Amygdala (tissue), 56 donors: ENCODE measurements at places on chromosomes 5 and 9.

- no peak for DNase-seq
Observed at GRCh38 chr5:154097031-154097430, 58.3 kb downstream of the MFAP3 start.

DNA sequence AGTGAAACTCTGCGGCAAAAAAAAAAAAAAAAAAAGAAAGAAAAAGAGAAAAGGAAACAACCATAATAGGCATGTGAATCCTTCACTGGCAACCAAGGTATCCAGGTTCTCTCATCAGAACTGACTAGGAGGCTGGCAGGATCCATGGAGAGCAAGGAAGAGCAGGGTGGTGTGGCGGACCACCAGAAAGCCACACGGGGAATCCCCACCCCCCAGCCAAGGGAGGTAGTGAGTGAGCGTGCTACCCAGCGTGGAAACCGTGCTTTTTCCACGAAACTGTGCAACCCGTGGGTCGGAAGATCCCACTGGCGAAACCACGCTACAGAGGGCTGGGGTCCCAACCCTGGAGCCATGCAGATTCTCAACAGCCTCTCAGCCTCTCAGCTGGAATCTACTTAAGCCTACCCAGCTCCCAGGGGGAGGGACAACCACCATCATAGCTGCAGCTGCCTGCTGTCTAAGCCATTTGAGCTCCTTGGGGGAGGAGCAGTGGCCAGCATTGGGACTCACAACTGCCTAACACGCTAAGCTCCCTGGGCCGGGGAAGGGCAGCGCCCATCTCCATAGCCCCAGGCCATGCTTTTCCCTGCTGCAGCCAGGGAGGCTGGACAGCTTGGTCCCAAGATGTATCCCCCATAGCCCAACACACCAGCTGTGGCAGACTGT, 91.6 kb downstream of the PRELID2 start:
- no peak for DNase-seq

DNA sequence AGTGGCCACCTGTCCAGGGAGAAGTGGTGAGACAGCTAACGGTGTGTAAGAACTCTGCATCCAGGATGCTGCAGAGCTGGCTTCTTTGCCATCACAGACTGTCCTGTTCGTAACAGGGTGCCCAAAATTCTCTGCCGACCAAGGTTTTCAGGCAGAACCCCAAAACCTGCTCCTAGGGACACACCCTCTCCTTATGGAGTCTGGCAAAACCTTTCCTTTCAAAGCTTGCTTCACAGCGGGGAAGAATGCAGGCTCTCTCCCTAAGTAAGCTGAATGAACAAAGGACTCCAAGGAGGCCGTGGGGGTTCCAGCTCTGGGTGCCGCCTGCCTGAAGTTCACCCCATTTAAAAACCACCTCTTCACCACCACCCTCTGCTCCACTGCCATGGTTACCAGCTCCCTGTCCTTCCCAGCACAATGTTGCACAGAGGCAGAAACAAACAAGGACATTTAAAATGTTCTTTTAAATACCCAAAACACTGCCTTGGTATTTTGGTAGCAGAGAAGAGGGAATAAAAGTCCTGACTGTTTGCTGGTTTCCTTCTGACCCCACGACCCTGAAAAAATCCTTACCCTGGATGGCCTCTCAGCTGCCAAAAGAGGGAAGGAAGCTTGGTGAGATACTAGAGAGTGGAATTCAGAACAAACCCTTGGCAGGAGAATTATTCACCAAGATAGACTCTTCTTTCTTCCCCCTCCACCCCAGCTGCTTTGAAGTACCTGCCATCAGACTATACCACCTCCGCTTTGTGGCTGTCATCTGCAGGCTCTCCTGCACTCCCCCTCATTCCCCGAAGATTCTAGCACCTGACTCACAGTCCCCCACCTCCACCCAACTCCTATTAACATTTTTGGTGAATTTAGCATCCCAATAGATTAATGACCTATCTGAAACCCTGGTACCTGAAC, 7.1 kb upstream of the KLF9 start:
- DNase-seq = no peak

DNA sequence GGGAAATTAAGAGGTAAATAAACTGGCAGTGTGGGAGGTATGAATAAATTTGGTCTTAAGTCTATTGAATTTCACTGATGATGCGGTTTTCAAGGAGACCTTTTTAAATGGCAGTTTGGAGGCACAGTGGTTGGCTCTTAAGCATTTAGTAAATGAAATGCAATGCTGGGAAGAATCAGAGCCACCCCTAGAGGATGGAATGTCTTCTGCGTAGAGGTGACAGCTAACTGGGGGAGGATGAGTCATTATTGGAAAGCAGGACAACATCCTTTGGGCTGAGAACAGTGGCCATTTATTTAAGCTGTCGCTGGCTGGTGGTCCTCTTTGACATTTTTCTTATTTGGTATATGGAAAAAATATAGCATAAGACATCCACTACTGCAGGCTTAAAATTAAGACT, 163.2 kb downstream of the SH3GL2 start:
- no peak for DNase-seq

GRCh38 chr5:54718656-54719055, 201.1 kb downstream of the SNX18 start:
- no peak for DNase-seq

- DNase-seq = no peak
Observed at GRCh38 chr5:156124708-156125107, 202.3 kb upstream of the SGCD start.

GRCh38 chr9:87644659-87645058, 81.3 kb upstream of the CTSL start:
- DNase-seq = no peak

DNA sequence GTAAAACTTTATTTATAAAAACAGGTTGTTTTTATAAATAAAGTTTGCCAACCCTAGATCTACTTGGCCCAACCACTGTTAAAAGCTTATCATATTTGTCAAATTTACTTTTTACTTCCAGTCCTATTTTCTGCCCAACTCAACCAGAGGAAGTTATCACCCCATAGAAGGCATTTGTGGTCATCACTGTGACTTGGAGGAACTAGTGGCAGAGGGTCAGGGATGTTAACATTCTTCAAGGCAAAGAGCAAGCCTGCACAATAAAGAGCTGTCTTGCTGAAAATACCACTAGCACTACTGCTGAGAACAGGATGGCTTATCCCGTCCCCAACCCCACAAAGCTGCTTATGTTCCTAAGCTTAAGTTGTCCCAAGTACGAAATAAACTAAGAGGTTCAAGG, 22.3 kb downstream of the TTC33 start:
- no peak for DNase-seq

DNA sequence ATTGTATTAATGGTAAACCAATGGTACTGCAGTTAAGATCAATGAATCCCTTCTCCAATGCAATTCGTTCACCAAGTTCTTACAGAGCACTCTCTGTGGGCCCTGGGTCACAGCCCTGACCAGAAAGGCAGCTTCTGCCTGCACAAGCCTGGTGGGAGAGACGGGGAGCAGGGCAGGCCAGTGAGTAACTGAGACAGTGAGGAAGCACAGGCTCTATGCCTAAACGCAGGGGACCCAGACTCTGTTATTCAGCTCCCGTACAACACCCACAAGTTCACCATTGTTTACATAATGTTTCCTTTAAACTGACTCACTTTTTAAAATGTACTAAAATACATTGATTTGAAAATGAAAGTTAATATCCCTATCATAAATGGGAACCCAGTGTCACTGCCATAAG, 40.5 kb upstream of the CTSL start:
- DNase-seq = no peak

- DNase-seq = no peak
Observed at GRCh38 chr5:56339732-56340131, 106.6 kb upstream of the ANKRD55 start.

DNA sequence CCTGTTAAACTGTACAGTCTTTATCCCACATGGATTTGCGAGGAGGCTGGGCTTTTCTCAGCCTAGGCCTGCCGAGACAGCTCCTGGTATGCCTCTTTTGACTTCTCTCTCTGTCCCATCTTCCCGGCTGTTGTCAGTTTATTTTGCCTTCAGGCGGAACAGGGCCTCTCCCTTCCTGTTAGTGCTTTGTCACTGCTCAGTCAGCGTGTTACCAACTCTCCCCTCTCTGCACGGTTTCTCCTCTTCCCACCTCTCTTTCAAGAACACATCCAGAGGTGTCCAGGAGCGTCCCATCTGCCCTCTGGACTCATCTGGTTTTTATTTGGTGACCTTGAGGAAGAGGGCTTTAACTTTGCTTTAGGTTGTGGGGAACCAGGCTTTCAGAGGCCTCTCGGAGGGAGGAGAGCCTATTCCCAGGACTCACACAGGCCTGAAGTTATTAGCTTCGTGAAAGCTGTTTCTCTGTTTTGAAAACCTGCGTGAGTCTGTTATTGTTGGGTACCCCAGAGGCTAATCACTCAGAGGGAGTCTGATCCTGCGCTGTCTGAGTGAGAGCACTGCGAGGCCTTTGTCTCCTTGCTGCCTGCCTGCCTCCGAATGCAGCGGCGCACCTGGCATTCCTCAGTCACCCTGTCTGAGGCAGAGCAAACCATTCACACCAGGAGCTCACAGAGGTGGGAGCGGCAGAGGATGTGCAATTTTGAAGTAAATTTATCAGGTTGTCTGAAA, 234.4 kb upstream of the MPDZ start:
- no peak for DNase-seq

DNA sequence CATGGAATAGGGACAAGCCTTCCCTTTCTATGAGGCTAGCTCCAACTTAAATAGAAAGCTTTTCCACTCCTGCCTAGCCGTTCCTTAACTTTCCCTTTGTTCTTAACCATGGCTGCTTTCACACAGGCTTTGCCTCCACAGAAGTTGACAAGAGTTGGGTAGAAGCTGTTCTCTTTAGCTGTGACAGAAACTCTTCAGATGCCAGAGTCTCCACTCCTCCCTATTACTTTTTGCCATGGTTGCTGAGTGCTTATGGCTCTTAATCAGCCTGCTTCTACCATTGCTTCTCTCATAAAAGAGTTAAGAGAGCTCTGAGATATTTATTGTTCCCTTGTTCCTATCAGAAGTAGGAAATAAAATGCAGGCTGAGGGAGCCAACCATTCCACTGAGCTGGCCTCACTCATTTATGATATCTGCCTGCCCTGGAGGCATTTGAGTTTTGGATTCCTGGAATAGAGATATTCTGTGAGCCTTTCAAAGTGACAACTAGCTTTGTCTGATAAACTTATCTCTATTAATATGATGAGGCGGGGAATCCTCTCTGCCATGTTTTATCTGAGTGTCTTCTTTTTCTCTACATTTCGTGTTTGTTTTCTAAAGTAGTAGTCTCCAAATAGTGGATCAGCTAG, 162.6 kb downstream of the DMAC1 start:
- DNase-seq = no peak

DNA sequence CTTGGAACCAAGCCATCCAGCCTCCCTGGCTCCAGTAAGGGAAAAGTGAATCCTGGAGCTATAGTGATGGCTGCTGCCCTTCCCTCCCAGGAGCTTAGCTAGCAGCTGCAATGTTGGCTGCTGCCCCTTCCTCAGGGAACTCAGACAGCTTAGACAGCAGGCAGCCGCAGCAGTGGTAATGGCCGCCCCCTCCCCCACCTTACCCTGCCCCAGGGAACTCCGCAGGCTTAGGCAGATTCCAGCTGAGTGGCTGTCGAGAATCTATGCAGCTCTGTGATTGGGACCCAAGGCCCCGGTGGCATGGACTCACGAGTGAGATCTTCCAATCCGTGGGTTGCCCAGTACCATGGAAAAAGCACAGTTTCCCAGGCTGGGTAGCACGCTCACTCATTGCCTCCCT, 378.6 kb downstream of the NNT start:
- no peak for DNase-seq

DNA sequence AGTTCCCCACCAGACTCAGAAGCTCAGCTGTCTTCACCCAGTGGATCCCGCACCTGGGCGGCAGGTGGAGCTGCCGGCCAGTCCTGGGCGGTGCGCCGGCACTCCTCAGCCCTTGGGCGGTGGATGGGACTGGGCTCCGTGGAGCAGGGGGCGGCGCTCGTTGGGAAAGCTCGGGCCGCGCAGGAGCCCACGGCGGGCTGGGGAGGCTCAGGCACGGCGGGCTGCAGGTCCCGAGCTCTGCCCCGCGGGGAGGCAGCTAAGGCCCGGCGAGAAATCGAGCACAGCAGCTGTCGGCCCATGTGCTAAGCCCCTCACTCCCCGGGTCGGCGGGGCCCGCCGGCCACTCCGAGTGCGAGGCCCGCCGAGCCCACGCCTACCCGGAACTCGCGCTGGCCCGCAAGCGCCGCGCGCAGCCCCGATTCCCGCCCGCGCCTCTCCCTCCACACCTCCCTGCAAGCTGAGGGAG, 560.0 kb downstream of the BRINP1 start:
- DNase-seq = no peak

- no peak for DNase-seq
Observed at GRCh38 chr5:151670953-151671636, 15.6 kb downstream of the SPARC start.

GRCh38 chr9:3773362-3774060, 247.7 kb upstream of the RFX3 start:
- no peak for DNase-seq

DNA sequence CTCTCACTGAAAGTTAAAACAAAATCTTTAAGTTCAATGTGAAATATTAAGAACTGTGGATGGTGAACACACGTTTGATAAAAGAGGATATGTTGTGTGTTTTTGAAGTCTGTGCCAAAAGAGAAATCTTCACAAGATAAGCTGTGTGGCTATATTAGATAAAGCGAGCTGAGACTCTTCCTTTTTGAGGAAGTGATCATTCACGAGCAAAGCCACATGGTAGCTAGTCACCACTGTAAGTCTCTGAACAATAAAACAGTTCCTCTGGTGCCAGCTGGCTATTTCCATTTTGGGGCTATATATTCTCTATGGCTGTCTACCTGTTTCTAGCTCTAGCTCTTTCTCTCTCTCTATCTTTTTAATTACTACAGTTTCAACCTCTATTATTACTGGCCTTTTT, 1849.2 kb upstream of the C9orf72 start:
- no peak for DNase-seq

- DNase-seq = no peak
Observed at GRCh38 chr5:60993875-60994571, 49.0 kb downstream of the NDUFAF2 start.

- peak; percentile 34 for DNase-seq
Observed at GRCh38 chr9:83199240-83199639, 136.3 kb upstream of the RASEF start.

DNA sequence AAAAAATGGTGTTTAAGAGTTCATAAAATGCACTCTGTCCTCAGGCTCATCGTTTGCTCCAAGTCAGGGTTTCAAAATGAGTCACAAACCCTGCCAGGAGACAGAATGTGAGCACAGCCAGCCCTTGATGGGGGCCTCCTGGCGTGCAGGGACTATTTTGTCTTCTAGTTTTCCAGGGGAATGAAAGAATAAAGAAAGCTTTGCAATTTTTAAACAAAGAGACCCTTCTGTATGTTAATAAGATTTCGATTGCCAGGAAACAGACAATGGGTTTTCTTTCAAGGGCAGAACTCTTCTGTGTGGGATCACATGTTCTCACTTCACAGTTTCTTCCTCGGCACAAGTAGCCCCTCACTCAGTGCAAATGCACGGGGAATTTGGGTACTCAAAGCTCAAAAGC, 121.4 kb upstream of the C6 start:
- peak; percentile 21 for DNase-seq
